ENCODE measurements at places on chromosomes 4 and X.
A peak's percentile ranks its signal among the peaks of the same experiment; 100 is the strongest.

- DNase-seq = no peak
These were observed 155.8 kb downstream of the HHIP start for GRCh38 chr4:144801731-144802130.

GRCh38 chr4:169342906-169343564 is 72.3 kb upstream of the SH3RF1 start:
- DNase-seq = no peak

- peak; percentile 55 for DNase-seq
These were observed 2.7 kb downstream of the LEF1 start for GRCh38 chr4:108166038-108166437.

- DNase-seq = no peak
These were observed 72.7 kb upstream of the STS start for GRCh38 chrX:7074908-7075204.

DNA sequence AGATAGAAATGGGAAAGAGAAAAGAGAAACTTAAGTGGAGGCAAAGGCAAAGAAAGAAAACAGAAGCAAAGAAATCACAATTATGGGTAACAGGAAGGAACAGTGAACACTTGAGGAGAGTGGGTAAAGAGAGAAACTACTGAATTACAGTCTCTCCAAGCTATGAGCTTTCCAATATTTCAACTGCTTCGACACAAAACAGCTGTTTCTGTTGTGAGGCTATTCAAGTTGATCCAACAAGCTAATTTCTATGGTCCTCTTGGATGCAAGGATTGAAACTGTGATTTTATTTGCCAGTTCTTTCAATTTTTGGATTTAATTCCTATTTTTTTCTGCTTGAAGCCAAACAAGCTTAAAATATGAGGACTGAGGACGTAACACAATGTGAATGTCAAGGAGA is 80.5 kb upstream of the ADGRA3 start:
- DNase-seq = no peak

DNA sequence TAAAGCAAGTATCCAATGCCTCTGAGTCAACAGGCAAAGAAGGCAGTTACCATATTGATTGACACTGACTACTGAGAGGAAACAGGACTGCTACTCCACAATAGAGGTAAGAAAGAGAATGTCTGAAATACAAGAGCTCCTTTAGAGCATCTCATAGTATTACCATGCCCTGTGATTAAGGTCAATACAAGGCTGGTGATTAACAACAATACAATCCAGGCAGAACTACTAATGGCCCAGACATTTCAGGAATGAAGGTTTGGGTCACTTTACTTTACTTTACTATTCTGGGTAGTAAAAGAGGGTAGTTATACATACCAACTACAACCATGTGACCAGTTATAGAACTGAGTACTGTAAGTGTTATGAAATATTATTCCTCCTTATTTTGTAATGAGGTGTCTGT is 44.5 kb downstream of the BRWD3 start:
- no peak for DNase-seq

GRCh38 chr4:166839615-166840251 is 394.6 kb downstream of the SPOCK3 start:
- no peak for DNase-seq

DNA sequence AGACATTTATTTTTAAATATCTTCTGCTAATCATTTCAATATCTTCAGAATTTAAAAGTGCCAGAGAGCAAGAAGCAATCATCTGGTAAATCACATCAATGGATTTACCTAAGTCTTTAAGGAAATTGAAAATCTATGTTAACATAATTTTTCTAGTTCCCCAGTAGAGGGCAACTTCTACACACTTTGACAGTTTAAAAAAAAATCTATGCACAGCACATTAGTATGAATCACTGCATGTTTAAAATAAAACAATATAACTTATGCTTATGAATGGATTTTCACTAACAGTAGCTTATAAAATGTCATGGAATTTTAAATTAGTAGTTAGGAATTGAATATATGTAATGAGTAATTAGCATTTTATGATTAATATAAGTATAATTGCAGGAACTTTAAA is 126.5 kb downstream of the REELD1 start:
- no peak for DNase-seq

GRCh38 chr4:152894673-152895072 is 41.5 kb upstream of the FHDC1 start:
- no peak for DNase-seq

Measured in CD4-positive, alpha-beta T cell treated with Interleukin-2 at 100 ng/mL for 4 hours (primary cell).